LNCaP clone FGC (cell line): ENCODE measurements at places on chromosomes 3 and 15.

- DNase-seq, result no peak
Observed at GRCh38 chr3:178079966-178080365, 456.3 kb upstream of the KCNMB2 start.

GRCh38 chr3:105811518-105812193 lies 57.2 kb downstream of the CBLB start:
- DNase-seq, result no peak

DNA sequence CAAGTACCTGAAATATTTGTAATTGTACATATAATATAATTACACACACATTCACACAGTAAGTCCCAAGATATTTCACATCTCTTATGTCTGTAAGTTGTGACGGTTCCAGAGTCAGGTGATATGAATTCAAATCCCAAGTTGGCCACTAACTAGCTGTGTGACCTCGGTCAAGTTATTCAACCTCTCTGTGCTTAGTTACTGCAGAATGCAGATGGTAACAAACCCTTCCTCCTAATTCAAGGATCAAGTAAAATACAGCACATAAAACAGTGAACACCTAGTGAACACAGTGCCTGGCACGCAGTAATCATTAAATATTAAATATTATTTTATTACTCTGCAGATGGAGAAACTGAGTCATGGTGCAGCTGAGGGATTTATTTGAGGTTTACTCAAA lies 6.9 kb downstream of the PRICKLE2 start:
- DNase-seq, result no peak

DNA sequence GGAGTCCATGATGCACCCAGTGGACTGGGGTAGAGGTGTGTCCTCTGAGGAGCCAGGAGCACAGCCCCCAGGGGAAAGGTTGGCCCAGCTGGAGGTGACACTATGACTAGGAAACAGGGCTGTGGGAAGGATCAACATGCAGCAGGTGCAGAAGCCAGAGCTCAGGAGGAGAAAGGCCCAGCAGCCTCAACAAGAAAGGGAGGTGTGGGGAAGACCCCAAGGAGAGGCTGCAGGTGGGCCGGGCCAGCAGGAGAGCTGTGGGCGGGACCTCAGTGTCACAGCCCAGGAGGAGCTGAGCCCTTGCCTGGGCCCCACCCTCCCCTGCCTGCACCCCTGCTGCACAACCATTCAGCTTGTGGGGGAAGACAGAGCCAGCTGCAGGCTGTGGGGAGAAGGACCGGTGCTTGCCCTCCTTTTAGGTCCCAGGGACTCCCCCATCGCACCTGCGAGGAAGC lies 18.4 kb upstream of the KLF13 start:
- DNase-seq, result no peak

GRCh38 chr15:65355173-65355987 lies 22.4 kb downstream of the IGDCC3 start:
- no peak for DNase-seq

DNA sequence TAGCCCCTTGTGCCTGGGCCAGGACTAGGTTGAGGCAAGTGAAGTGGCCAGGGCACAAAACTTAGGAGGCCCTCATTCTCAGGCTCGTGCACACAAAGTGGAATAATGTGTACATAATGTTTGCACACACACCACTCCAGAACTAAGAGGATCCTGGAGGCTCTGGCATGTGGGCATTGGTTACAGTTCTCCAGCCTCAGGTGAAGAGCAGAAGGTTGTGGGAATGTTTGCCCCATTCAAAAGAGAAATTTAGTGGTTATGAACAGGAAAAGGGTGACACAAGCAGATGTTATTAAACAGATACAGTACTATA lies 31.3 kb downstream of the ASB7 start:
- DNase-seq, result peak; percentile 49
